Colonic mucosa (tissue), 4 donors: ENCODE measurements at places on chromosomes 6 and 20. TPM values are rescaled to one million over a fixed set of nuclear protein-coding genes. Genes with fewer than 3 reads are reported as not detected.

The MUCL3 gene
- 0.30 TPM for total RNA-seq

The APOBEC2 gene
- total RNA-seq = 0.22 TPM

The DEFB129 gene
- total RNA-seq = not detected

The COX7A2 gene
- 795 TPM for total RNA-seq

DNA sequence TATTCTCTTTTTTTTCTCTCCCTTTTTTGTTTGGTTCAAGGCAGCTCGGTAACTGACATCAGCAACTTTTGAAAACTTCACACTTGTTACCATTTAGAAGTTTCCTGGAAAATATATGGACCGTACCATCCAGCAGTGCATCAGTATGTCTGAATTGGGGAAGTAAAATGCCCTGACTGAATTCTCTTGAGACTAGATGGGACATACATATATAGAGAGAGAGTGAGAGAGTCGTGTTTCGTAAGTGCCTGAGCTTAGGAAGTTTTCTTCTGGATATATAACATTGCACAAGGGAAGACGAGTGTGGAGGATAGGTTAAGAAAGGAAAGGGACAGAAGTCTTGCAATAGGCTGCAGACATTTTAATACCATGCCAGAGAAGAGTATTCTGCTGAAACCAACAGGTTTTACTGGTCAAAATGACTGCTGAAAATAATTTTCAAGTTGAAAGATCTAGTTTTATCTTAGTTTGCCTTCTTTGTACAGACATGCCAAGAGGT, 10.6 kb downstream of the HEY2 start:
- H3K4me1 ChIP-seq = no peaks in the 10 kb centered on the region
- no peak for DNase-seq
- no peak overlapping the region for H3K27ac ChIP-seq

- no peaks in the 10 kb centered on the region for H3K27me3 ChIP-seq
- H3K27ac ChIP-seq = peak overlapping the region; percentile 6
- no peaks in the 10 kb centered on the region for H3K36me3 ChIP-seq
- DNase-seq = no peak
- H3K4me3 ChIP-seq = no peak overlapping the region
Observed at GRCh38 chr6:147281895-147282565, 77.8 kb downstream of the STXBP5 start.

- no peak for DNase-seq
- no peaks in the 10 kb centered on the region for H3K27me3 ChIP-seq
- no peak overlapping the region for H3K27ac ChIP-seq
- H3K36me3 ChIP-seq = no peaks in the 10 kb centered on the region
- no peaks in the 10 kb centered on the region for H3K4me1 ChIP-seq
Observed at GRCh38 chr6:142935553-142936517, 9.1 kb downstream of the HIVEP2 start.

GRCh38 chr20:1644101-1644962, 13.2 kb downstream of the SIRPG start:
- H3K4me1 ChIP-seq = no peaks in the 10 kb centered on the region
- H3K27ac ChIP-seq = no peak overlapping the region
- H3K27me3 ChIP-seq = no peaks in the 10 kb centered on the region
- H3K36me3 ChIP-seq = no peaks in the 10 kb centered on the region

DNA sequence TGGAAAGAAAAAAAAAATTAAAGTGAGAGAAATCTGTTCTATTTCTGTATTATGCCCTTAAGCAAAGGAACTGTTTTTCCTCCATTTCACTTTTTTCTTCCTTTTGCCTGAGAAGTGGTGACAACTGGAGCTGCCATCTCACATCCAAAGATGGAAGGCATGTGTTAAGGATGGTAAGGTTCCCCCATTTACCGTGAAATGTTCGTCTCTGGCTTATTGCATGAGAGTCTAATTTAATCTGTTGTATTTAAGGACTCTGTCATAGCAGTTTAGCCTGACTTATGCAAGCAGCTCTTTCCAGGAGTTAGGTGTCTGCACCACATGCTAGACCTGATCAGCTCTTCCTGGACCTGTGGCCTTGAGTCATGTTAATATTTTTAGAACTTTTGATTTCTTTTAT, 389.5 kb upstream of the MAP3K7 start:
- H3K4me3 ChIP-seq = no peak overlapping the region
- H3K27ac ChIP-seq = no peak overlapping the region
- H3K4me1 ChIP-seq = no peaks in the 10 kb centered on the region
- DNase-seq = no peak
- H3K36me3 ChIP-seq = no peaks in the 10 kb centered on the region
- H3K27me3 ChIP-seq = no peaks in the 10 kb centered on the region

- H3K27me3 ChIP-seq = peaks cover 9% of the 10 kb centered on the region
- DNase-seq = peak; percentile 54
- peak overlapping the region; percentile 90 for H3K27ac ChIP-seq
Observed at GRCh38 chr6:3749977-3750316, 1.6 kb downstream of the PXDC1 start.

GRCh38 chr20:37697314-37697713, 3.5 kb downstream of the CTNNBL1 start:
- no peaks in the 10 kb centered on the region for H3K4me1 ChIP-seq
- no peak overlapping the region for H3K27ac ChIP-seq
- DNase-seq = no peak
- no peaks in the 10 kb centered on the region for H3K27me3 ChIP-seq

DNA sequence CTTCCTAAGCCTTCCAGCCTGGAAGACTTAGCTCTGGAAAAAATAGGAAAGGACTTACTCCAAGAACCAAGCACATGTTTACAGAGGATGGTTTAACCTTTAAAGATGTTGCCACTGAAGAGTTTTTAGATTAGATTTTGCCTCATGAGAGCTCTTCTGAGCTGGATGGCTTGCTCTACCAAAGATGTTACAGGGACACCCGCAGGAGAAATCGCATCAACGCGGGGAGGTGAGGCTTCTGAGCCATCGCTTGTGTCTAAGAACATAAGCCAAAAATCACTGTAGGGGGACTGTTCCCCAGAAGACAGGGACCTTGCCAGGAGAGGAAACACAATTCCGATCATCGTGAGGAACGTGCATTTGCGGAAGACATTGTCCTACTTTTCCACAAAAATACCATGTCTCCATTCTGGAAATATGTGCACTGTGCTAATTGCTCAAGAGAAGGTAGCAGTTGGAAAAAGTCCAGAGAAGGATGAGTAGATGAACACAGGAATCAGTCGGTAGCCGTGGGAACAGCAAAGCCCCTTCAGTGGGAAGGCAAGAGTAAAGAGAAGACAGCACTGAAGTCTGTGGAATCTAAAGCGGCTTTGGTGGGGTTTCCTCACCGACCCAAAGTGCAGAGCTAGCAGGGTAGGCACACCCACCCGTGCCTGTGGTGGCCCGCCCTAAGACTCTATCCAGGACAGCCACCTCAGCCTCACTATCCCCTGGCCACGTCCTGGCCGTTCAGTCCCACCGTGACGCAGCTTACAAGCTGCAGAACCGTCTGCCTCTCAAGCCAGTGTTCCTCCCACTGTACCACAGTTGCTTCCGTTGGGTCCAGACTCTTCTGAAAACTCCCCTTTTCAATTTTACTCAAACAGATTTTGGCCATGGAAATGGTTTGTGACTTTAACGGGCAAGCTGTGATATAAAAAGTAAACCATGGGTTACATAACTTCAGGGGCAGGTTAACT, 334.8 kb downstream of the NRN1 start:
- no peak for DNase-seq
- H3K27ac ChIP-seq = no peak overlapping the region
- H3K4me1 ChIP-seq = no peaks in the 10 kb centered on the region
- no peaks in the 10 kb centered on the region for H3K36me3 ChIP-seq
- no peak overlapping the region for H3K4me3 ChIP-seq

GRCh38 chr6:154249499-154250298, 106.9 kb downstream of the IPCEF1 start:
- peak overlapping the region; percentile 29 for H3K27ac ChIP-seq
- no peak overlapping the region for H3K4me3 ChIP-seq
- no peaks in the 10 kb centered on the region for H3K36me3 ChIP-seq
- no peak for DNase-seq

DNA sequence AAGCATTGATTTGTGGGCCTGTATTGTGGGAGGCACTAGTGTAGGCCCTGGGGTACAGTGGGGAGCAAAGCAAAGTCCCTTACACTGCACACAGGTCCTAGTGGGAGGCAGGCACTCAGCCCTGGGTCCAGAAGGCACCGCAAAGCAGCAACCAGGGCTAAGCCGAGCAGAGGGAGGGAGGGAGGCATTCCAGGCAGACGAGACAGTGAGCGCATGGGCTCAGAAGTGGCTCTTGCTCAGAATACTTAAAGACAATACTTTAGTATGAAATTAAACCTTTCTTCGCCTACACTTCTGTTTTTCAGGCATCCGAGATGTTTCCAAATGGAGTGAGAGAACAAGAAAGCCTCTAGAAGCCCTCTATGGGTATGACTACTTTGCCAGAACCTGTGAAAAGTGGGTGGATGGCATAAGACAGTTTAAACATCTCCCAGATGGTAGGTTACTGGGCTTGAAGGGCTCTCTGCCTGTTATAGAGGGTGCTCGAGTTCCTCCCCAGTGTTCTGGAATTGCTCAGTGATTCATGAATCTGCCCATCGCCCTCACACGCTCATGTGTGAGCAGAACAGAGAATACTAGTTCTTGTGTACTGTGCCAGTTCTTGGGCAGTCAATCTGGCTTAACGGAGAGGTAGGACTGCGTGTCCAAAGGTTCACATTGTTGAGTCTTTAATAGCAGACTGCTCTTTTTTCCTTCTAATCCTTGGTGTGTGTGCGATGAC, 18.7 kb downstream of the BPHL start:
- H3K4me1 ChIP-seq = peaks cover 6% of the 10 kb centered on the region
- H3K36me3 ChIP-seq = no peaks in the 10 kb centered on the region
- H3K4me3 ChIP-seq = no peak overlapping the region
- no peaks in the 10 kb centered on the region for H3K27me3 ChIP-seq

DNA sequence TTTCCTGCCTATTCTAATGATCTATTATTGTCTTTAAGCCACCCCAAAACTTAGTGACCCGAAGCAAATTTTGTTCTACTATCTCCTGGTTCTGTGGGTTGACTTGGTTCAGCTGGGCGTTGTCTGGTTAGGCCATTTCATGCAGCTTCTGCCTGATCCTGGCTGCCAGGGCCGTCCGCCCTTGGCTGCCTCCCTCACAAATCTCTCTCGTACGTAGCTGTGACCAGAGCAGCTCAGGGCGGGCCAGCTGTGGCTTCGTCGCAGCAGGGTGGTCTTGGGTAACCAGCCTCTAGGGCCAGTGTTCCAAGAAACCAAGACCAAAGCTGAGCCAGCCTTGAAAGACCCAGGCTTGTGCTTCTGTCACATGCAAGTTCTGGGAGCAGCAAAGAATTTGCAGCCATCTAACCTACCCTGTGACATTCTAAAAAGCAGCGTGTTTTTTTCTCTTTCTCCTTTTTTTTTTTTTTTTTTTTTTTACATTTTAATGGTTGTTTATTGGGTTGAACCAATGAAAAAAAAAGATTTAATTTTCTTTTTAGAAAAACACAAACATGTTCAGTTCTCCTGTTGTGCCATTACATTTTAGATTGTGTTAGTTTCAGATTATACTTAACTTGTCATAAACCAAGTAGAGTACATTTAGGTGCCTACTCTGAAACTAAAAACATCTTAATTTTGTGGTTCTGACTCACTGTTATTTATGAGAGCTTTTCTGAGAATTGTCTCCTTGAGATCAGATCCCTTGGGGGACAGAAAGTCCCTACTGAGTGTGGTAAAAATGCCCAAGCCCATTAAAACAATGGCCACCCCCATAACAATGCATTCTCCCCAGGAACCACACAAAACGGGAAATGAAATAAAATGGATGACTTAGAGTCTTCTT, 83.9 kb downstream of the ZDHHC14 start:
- no peaks in the 10 kb centered on the region for H3K4me1 ChIP-seq
- no peak overlapping the region for H3K27ac ChIP-seq
- H3K27me3 ChIP-seq = no peaks in the 10 kb centered on the region
- no peaks in the 10 kb centered on the region for H3K36me3 ChIP-seq

DNA sequence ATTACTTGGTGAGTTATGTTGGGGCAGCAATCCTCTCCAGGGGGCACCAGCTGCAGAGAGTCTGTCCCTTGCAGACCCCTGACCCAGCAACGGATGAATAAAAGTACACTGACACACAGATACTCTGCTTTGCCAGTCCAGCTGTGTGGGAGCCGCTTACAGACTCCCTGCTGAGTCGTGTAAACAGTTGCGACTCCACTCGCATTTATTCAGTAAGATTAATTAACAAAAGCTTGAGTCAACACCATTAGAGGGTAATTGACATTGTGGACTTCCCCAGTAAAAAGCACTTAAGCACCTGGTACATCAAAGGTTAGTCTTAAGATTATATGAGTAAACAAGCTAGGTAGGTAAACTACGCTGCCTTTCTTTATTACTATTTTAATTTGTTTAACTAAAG, 92.0 kb upstream of the TMEM181 start:
- H3K4me1 ChIP-seq = no peaks in the 10 kb centered on the region
- no peaks in the 10 kb centered on the region for H3K36me3 ChIP-seq
- no peaks in the 10 kb centered on the region for H3K27me3 ChIP-seq
- no peak overlapping the region for H3K27ac ChIP-seq
- DNase-seq = no peak
